ENCODE measurements at places on chromosomes 2 and 18.
A peak's percentile ranks its signal among the peaks of the same experiment; 100 is the strongest.

DNA sequence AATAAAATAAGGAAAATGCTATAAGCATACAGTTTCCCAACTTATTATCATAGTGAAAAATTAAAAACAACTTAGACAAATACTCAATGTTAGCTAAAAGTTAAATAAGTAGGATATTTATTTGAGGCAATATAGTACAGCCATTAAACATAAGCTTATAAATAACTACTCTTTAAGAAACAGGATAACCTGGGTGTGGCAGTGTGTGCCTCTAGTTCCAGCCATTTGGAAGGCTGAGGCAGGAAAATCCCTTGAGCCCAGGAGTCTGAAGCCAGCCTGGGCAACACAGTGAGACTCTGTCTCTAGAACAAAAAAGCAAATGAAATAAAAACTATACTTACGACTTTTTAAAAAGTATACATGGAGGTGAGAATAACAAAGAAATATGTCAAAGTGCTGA lies 39.7 kb downstream of the VIL1 start:
- no peak for DNase-seq

- DNase-seq = no peak
These were observed 6.6 kb upstream of the BARD1 start for GRCh38 chr2:214816008-214816533.

DNA sequence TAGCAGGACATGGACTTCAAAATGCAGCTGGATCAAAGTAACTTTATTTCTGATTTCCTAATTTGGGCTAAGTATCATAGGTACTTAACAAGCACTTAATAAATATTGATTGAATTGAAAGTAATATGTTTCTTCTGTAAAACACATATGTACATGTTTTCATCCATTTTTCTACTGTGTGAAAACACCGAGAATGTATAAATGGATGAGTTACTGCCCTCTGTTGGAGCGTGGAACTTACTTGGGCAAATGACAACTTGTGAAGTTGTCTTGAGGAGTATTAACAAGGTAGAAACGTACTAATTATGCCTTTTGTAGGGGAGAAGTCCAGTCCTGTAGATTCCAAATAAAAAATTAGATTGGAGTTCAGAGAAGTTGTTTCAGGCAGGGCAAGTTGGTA lies 87.2 kb downstream of the PHLPP1 start:
- DNase-seq = no peak

GRCh38 chr2:51710222-51710621 lies 678.3 kb upstream of the NRXN1 start:
- no peak for DNase-seq

GRCh38 chr18:74316257-74317170 lies 875 bp downstream of the C18orf63 start:
- no peak for DNase-seq

GRCh38 chr2:37244017-37244416 lies 12.6 kb downstream of the NDUFAF7 start:
- DNase-seq = no peak

DNA sequence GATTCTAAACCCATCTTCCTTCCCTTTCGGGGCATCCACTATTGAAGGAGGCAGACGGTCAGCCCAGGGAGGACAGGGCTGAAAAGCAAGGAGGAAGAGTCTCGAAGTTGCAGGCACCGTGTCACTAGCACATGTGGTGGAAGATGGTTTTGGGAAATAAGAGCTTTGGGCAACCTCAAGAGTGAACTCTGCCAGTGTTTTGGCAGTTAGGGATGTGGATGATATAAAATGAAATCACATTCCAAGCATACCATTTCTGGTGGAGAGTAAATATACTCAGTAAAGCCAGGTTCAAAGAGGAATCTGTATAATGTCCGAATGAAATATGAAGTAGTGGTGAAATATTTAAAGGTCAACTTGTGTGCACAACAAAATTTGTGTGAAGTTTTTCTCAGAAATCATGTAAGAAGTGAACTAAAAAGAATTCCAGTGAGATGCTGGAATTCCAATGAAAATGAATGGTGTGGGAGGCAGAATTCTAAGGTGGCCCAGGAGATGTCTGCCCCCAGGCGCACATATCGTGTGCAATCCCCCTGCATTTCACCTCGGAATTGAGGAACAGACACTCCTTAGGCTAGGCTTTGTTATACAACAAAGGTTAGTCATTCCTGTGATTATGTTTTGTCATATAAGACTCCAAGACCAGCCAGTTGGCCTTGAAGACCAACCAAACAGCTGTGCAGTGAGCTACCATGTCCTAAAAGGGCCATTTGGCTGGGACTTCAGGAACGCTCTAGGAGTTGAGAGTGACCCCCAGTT lies 147.1 kb downstream of the SH3BP4 start:
- DNase-seq = no peak

GRCh38 chr18:56973487-56973886 lies 173.4 kb upstream of the BOD1L2 start:
- no peak for DNase-seq

DNA sequence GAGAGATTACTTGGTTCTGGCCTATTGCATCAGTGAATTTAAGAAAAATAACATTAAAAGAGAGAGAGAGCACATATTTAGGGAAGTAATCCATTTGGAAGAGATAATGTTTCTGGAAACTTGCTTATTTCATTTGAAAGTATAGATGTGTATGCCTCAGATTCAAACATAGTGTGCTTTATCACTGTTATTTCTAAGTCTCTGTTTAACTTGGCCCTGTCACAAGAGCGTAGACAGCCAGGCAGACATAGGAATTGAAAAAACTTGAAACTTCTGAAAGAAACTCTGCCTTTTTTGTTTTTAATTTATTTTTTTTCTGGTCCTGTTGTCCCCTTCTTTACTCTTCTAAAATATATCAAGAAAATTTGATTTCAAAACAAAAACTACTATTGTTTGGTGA lies 849.1 kb downstream of the CNTNAP5 start:
- DNase-seq = no peak

GRCh38 chr2:239958473-239958765 lies 66.7 kb downstream of the NDUFA10 start:
- no peak for DNase-seq

DNA sequence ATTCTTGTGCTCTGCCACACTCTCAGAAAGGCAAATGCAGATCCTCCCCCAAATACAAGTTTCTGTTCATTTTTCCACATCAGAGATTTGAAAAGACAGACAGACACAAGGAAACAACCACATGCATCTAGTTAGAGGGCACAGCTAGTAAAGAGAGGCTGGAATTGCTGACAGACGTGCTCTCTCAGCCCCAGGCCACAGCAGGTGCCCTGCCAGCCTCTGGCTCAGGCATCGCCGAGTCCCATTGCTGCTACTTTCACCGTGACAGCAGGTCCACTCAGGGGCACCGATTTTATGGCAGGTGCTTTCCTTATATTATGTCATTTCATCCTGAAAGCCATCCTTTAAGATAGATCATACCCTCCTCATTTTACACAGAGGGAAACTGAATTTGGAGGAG lies 507.5 kb downstream of the EIPR1 start:
- DNase-seq = no peak

DNA sequence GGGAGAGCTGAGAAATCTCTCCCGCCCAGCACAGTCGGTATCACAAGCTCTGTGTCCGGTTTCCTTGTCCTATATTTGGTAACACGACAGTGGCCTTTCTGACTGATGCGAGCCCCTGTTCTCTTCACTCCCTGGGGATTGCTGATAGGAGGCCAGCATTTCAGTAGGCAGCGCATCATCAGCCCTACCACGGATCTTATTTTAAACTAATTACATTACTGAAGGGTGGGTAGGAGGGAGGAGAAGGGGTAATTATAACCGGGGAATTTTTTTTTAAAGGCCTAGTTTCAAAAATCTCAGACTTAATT lies 125.6 kb upstream of the LGALSL start:
- DNase-seq = no peak

- DNase-seq = no peak
These were observed 158.8 kb upstream of the KYNU start for GRCh38 chr2:142718576-142719155.

DNA sequence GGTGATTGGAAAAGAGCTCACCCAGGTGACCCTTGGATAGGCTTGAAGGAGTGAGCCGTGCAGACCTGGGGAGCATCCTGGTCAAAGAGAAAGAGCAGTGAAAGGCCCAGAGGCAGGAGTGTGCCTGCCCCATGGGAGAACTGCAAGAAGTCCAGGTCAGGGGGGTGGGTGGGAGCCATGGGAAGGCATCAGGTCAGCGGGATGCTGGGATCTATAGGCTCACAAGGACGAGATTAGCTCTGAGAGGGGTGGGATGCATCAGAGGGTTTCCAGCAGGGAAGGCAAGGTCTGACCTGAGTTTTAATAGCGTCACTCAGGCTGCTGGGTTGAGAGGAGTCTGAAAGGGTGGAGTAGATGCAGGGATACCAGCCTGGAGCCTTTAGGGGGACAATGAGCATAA lies 158.6 kb downstream of the SMAD7 start:
- no peak for DNase-seq

DNA sequence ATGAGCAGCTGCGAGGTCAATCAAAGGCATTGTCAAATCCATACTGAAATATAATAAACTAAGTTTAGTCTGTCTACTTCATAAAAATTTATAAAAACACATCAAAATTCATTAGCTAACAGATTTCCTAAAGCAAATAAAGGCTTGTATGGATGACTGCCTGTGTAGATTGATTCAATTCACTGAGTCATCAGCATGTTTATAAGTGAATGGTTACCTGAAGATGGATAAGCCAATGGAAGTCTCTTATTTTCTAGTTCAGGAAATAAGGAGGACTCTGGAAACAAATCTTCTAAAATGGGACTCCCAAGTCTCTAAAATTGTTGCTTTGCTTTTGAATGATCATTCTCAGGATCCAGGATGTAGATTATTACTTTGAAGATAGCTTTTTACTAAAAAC lies 57.0 kb upstream of the HNRNPA3 start:
- DNase-seq = no peak

DNA sequence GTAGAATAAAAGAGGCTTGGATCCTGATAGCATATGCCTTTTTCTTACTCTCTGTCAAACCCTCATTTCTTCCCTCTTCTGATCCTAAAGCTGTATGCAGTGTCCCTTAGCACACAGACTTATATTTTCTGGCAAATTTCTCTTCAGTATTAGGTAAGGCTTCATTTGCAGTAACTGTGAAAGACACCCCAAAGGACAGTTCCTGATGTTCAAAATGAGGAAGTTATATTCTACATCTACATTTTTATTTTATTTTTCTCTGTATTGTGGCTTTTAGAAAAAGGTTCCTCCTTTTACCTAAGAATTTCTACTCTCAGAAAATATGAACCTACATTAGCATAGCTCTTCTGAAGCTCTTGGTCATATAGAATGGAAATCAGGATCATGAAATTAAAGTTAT lies 261.7 kb downstream of the PDE11A start:
- DNase-seq = no peak

DNA sequence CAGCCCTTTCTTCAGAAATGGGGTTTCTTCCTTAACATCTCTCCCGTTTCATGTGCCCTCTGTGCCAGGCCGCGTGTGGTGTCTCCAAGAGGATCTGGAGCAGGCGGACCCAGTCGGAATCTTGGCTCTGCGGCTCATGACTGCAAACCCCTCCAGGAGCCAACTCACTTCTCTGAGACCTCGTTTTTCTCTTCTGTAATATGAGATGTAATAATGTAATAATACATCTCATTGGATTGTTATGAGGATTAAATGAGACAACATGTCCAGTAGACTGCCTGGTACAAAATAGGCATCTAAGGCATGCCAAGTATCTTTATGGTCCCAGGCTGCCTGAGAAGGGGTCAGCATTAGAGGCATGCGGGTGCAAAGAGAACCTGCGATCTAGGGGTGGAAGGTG lies 221.3 kb upstream of the REV1 start:
- no peak for DNase-seq

- DNase-seq = no peak
These were observed 13.4 kb downstream of the CERS6 start for GRCh38 chr2:168469281-168469988.

GRCh38 chr2:127829845-127830246 lies 18.9 kb upstream of the WDR33 start:
- DNase-seq = no peak

DNA sequence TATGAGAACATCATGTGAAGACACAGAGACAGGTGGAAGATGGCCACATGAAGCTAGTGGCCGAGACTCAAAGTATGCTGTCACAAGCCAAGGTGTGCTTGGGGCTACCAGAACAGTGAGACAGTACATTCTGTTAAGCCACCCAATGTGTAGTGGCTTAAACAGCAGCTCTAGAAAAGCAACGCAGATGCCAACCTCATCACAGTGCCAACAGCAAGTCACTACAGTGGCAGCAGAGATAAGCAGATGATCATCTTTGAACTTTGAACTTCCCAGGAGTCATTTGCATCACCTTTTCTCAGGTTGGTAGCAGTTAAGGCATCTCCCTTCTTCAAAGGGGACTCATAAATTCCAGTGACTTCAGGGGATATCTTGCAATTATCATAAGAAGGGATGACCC lies 394.4 kb downstream of the LRP1B start:
- no peak for DNase-seq

GRCh38 chr2:105774781-105775337 lies 30.1 kb downstream of the NCK2 start:
- no peak for DNase-seq

DNA sequence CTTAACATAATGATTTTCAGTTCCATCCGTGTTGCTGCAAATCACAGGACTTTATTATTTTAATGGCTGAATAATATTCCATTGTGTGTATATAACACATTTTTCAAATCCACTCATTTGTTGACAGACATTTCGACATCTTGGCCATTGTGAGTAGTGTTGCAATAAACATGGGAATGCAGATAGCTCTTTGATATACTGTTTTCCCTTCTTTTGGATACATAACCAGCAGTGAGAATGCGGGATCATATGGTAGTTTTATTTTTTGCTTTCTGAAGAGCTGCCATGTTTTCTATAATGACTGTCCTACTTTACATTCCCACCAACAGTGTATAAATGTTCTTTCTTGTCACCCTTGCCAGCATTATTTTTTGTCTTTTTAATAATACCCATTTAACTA lies 420.3 kb upstream of the CHAC2 start:
- DNase-seq = no peak

GRCh38 chr2:178271629-178272333 lies 77.5 kb downstream of the OSBPL6 start:
- DNase-seq = no peak

DNA sequence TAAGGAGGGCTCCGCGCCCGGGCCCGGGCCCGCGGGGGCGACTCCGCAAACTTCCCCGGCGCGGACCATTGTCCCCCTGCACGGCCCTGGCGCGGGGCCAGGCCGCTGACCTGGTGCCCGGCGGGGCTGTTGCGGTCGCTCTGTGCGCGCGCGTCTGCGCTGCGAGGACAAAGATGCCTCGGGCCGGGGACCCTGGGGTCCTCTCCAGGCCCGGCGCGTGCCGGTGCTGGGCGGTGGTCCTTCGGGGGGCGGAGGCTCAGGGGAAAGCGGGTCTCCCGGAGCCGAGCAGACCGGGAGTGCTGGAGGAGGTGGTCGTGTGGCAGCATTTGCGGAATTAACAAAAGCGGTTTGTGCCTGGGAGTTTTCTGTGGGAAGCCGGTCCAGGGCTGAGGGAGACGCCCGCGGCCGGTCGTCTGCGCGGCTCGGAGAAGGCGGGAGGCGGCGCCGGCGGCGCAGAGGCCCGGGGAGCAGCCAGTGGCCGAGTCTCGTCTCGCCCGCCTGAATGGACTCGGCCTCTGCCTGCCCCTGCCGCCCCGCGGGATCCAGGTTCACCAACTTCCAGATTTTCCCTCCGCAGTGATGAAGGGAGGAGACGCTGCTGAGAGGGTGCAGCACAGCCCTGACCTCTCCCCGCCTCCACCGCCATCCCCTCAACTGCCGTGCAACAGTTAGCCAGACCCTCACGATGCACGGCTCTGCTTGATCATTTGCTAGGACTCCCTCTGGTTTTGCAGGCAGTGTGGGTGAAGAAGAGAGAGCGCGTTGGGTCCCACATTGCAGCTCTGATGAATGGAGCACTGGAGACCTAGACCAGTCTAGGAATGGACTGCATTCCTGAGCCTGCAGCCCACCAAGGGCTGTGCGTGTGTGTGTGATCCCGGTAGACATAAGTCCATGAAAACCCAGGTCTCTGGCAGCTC lies 705 bp downstream of the EFR3B start:
- DNase-seq = peak; percentile 27
